ENCODE measurements at places on chromosomes 11 and 22.

DNA sequence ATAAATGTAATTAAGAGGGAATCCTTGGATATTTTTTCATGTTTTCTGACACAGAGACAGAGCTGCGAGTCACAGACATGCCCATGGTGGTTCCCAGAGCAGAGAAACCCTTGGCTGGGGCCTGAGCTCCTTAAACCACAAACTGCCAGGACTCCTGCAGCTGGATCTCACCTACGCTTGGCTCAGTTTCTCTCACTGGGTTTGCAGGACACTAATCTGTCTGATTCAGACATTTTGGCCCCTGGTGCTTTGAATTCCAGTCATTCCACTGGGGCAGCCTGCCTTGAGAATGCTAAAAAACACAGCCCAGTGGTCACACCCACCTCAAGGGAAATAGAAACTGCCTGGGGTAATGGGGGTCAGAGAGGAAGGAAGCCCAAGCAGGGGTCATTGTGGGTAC is 122.6 kb downstream of the CCDC81 start:
- no peak for DNase-seq

- DNase-seq = no peak
These were observed 32.0 kb downstream of the CERK start for GRCh38 chr22:46706060-46706459.

- no peak for DNase-seq
These were observed 40.5 kb downstream of the CD82 start for GRCh38 chr11:44605965-44606364.

DNA sequence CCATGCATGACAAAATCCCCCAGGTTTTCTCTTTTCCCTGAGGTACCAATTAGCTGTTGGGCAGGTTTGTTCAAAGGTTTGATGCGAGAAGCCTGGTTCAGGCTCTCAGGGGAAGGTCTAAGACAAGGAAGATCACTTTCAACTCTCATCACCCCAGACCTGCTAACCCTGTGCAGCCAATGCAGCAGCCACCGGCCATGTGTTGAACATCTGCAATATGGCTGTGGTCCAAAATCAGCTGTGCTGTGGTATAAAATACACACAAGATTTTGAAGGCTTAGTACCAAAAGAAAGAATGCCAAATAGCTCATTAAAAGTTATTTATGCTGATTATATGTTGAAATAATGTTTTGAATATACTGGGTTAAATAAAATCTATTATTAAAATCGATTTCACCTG is 58.5 kb downstream of the SMCO4 start:
- no peak for DNase-seq

DNA sequence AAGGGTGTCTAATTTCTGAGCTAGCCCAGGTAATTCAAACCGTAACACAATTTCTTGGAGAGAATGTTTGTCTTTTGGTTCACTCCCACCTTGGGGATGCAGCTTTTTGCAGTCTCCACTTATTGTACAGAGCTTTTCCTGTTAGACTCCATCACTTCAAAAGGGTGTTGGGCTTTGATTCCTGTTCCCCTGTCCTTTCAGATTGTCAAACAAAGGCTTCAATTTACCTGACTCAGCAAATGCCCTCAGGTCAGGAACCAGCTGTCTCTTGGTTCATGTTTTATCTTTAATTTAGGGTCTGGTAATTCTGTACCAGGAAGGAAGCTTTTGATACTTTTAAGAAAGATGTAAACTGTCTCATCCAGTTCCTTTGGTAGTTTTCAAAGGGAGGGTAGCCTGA is 880.6 kb downstream of the NTM start:
- no peak for DNase-seq

- no peak for DNase-seq
These were observed 4.8 kb downstream of the PIM3 start for GRCh38 chr22:49965091-49966040.

GRCh38 chr11:44257338-44258189 is 52.4 kb downstream of the ALX4 start:
- DNase-seq = no peak

DNA sequence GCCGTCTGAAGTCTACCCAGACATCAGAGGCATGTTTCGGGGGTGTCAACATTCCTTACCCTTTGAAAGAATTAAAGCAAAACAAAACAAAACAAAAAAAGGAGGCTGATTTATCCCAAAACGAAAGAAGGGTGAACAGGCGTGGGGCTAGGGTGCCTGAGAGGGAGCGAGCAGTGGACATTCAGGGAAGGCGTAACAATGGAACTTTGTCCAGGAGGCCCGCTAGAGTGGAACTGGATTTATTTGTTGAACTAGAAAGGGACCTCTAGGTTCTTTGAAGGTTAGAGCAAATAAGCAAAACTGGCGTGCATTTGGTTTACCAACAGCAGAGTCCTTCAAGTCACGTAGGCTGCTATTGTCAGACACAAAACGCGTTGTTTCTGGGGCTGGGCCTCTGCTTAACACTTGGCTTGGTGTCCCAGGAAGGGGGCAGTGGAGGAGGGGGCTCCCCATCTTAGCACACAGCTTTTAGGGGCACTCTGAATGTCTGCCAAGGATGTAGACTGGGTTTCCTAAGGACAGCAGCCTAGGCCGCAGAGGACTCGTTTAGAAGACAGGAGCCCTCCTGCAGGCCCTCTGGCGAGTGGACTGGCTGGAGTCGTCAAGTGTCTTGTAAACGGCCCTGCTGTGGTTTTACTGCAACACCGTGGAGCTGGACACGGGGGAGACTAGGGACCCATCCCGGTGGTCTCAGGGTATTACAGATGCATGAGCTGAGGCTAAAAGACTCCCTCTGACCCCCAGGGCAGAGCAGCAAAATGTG is 203.7 kb upstream of the SORL1-AS1 start:
- no peak for DNase-seq

- DNase-seq = no peak
These were observed 10.2 kb upstream of the ADORA2A start for GRCh38 chr22:24417200-24417599.

- DNase-seq = no peak
These were observed 12.3 kb downstream of the BACE1 start for GRCh38 chr11:117303646-117304315.

- DNase-seq = no peak
These were observed 27.0 kb upstream of the PARVG start for GRCh38 chr22:44153710-44154109.

GRCh38 chr22:19576460-19577421 is 52.5 kb upstream of the CLDN5 start:
- DNase-seq = no peak

DNA sequence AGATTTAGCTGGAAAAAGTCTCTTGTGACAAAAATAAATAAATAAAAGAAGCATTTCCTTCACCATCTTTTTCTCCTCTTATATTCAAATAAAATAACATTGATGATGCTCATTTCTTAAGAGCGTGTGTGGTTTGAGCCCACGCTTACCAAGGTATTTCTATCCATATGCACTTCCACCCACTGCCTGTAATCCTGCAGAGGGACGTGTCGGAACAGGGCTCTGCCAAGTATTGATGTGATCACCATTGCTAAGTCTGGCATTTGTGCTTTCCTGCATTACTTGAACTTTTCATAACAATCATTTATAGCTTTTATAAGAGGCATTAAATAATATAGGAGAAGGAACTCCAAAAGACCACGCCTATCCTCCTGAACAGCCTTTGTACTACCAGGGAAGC is 107.6 kb downstream of the SHANK2 start:
- no peak for DNase-seq

- DNase-seq = no peak
These were observed 66.0 kb downstream of the TBC1D22A start for GRCh38 chr22:46828323-46828900.

DNA sequence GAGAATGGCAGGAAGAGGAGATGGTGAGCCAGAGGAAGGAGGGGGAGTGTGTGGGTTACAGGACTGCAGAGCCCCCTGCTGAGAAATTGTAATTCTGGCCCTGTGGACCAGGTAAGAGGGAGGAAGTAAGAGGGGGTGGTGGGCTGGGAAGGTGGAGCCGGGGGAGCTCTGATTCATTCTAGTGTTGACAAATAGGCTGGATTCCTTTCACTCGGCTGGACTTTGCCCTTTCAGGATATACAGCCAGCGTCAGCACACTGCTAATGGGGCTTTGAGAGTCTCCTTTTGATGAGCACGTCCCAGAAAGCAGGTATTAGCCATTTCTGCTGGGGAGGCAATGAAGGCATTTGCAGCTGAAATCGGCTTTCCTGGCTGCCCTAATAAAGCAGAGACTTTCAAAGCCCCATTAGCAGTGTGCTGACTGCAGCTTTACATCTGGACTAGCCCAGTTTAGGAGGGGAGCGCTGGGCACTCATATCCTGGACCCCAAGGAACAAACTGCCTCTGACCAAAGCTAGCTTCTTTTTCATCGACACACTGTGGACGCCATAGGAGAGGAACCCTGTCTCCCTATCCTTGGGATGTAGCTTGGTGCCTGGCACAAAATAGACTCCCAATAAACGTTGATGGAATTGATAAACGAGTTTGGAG is 44.8 kb upstream of the CADM1 start:
- DNase-seq = no peak

DNA sequence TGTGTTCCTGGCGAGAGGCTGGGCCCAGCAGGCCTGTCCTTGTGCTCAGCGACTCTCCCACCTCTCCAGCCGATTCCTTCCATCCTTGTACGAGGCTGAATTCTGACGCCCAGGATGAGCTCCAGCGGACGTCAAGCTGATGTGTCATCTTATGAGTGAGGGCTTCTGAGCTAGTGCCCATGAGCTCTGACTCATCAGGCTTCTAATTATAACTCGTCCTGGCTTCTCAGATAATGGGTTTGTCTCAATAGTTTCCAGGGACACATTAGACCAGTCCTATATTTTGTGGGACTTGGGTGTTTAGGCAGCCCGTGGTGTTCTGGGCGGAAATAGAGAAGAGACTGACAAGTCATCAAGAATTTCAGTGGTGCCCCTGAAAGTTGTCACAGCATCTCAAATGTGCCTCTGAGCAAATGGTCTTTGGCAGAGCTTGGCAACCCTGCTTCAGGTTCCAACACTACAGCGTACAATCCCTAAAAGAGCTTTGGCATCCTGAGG is 108.2 kb upstream of the CD44 start:
- no peak for DNase-seq

DNA sequence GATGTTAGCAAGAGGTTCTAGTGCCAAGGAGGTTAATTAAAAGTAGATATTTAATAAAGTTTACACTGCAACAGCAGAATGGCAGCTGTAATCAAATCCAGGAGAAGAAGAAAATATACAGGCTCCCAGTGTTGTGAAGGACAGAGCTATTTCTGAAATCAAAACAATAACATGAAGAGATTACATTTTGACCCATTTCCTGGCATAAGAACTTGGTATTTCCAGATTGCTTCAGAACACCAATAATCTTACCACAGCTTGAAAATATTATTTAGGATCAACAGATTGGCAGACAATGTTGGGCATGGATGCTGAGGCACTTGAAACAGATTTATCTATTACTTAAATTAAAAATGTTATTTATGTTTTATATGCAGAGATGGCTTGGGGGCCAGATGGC is 692.5 kb downstream of the KCNA4 start:
- DNase-seq = no peak

- DNase-seq = no peak
These were observed 323.3 kb downstream of the TENM4 start for GRCh38 chr11:79117488-79117887.

DNA sequence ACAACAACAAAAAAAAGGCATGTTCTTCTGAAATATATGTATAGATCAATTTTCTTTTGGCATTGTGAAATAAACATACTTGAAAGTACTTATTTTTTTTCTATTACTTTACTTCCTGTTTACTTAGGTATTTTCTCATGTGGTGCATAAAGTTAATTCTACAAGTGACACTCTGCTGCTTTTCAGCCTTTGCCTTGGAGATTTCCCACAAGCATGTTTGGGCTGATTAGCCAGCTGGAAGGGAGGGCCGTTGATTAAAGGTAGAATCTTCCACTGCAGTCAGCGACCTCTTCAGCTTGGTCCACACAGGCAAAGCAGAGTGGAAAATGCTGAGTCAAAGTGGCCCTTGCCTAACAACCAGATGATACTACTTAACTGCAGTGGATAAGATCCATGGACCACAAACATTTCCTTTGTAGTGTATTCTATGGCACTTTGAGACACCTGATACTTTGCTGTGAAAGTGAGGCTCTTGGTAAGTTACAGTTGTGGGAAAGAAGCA is 176.0 kb downstream of the ARHGAP42 start:
- no peak for DNase-seq

GRCh38 chr11:11163236-11163635 is 189.8 kb downstream of the CSNK2A3 start:
- DNase-seq = no peak

GRCh38 chr22:19401483-19401882 is 30.1 kb downstream of the HIRA start:
- DNase-seq = no peak

DNA sequence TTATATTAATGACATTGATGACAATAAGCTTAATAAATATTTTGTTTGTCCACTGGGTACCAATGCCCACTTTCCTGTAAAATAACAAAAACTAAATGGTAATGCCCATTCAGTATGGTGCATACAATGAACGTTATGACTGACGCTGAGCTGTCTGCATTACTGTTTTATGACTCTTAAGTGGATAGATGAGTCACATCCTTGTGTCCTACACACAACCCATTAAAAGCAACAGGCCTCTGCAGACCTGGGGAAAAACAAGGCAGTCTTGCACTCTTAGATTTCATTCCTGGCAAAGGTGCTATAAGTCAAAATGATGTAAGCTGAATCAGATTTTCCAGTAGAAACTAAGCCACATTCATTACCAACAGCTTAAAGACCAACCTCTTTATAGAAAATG is 176.3 kb upstream of the TMEM45B start:
- no peak for DNase-seq

- DNase-seq = no peak
These were observed 6.8 kb upstream of the NEU3 start for GRCh38 chr11:74981888-74982287.

DNA sequence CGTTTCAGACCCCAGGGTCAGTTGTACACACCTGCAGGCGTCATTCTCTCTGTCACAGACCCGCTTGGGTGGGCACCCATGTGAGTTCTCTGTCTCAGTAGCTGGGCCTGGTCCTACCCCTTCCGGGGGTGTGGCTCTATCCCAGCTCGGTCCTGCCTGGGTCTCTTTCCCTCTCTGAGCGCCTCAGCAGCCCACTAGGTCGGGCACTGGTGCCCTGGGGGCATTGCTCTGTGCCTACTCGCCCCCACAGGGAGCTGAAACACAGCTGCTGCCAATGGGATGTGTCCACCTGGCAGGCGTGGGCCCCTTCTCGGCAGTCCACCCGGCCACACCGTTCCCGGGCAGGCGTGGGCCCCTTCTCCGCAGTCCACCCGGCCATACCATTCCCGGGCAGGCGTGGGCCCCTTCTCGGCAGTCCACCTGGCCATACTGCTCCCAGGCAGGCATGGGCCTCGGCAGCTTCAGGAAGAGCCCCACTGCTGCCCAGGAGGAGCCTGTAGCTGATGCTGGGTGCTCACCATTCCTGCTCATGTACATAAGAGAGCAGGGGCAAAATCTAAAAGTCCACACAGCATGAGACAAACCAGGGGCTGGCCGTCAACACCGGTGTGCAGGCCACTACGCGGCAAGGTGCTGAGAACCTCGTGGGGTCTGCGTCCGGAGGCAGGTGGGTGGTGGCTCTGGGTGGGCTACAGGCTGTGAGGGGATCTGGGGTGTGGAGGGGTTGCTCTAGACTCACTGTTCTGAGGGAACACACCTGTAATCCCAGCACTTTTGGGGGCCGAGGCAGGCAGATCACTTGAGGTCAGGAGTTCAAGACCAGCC is 12.3 kb downstream of the MLC1 start:
- no peak for DNase-seq
